ENCODE measurements at places on chromosomes 6 and 20.

DNA sequence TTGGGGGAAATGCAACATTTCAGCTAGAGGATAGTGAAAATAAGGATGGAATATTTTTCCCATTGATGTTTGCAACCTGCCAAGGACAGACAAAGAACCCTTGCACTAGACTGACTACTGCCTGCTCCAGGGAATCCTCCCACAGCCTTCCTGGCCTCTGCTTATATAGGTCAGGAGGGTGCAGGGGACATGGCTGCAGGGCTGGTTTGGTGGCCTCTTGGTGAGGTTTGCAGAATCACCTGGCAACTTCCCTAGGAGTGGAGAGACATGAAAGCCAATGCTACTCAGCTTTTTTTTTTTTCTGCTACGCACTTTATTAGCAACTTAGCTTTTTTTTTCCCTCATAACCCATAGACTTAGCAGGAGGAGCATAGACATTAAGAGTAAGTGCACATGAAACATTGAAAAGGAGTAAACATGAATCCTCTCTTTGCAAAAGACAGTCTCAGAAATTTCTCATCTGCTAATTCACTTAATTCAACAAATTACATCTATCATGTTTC, 39.8 kb upstream of the CDYL start:
- no peak for DNase-seq

- DNase-seq, result no peak
These were observed 93.6 kb downstream of the NCR2 start for GRCh38 chr6:41428996-41429421.

- no peak for DNase-seq
These were observed 162.6 kb downstream of the CARMIL1 start for GRCh38 chr6:25441663-25442270.

DNA sequence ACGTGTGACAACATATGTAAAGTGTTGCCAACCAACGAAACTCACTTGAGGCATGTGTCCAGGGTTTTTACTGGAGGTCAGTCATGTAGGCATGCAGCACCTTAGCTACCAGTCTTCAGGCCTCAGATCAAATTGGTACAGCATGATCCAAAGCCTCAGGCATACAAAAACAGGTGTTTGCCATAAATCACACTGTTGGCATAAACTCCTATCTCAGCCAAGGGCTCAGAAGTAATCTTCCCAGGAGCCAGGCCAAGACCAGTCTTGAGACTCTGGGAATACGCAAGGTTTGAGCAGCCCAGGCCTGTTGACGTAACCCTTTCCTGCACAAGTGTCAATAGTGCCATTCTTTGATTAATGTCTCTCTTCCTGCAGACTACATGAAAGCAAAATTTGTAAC, 163.5 kb downstream of the PRL start:
- no peak for DNase-seq

- DNase-seq, result no peak
These were observed 212.9 kb downstream of the TFAP2C start for GRCh38 chr20:56842056-56842455.

DNA sequence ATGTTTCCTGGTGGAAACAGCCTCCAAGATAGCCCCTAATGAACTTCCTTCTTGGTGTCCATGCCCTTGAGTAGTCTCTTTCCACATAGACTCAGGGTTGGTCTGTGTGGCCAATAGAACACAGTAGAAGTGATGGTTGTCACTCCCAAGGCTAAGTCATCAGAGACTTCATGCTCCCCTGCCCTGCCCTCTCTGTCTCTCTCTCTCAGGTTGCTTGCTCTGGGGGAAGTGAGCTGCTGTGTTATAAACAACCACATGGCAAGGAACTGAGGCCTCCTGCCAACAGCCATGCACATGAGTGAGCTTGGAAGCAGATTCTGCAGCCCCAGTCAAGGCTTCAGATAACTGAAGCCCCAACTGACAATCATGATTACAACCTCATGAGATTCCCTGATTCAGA, 85.3 kb upstream of the SLC22A16 start:
- no peak for DNase-seq

DNA sequence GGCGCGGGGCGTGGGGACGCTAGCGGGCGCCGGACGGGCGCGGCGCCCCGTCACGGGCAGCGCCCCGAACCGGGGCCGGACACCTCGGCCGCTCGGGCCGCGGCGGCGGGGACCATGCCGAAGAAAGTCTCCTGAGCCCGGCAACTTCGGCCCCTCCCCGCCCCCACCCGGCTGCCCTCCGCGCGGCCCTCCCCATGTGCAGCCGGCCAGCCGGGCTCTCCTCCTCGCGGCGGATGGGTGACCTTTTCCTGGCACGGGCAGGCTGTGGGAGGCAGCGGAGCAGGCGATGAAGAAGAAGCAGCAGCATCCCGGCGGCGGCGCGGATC, 278 bp downstream of the UST start:
- DNase-seq, result no peak

- no peak for DNase-seq
These were observed 13.4 kb upstream of the MAPRE1 start for GRCh38 chr20:32806356-32806755.

DNA sequence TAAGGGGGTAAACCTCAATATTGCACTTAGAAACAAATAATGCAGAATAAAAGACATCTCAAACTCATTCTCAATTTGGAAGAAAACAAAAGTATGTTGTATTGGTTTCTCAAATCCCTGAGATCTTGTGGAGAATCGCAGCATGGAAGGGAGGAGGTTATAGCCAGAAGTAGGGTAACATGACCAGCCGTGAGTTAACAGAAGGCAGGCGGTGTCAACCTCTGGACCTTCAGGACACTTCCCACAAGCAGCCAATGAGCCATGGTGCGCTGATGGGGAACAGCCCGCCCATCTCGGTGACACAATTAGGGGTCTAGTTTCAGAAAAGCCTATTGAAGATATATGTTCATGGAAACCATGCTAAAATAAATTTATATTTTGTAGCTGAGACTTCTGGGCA, 98.4 kb downstream of the ALDH8A1 start:
- DNase-seq, result no peak

GRCh38 chr20:50915424-50915823, 15.8 kb downstream of the ADNP start:
- DNase-seq, result no peak

GRCh38 chr20:53657732-53658131, 64.1 kb upstream of the ZNF217 start:
- DNase-seq, result no peak

DNA sequence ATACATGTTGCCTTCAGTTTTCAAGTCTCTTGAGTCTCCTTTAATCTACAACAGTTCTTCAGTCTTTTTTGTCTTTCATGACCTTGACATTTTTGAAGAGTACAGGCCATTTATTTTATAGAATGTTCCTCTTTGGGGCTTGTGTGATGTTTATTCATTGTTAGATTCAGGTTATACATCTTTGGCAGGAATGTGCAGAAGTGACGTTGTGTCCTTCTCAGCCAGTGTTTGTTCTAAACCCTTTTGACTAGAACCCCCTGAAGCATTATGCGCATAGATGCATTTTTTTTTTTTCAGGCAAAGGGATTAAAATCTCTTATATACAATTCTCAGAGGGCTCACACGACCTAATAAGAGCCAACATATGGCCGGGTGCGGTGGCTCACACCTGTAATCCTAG, 11.2 kb upstream of the NCOA5 start:
- no peak for DNase-seq

DNA sequence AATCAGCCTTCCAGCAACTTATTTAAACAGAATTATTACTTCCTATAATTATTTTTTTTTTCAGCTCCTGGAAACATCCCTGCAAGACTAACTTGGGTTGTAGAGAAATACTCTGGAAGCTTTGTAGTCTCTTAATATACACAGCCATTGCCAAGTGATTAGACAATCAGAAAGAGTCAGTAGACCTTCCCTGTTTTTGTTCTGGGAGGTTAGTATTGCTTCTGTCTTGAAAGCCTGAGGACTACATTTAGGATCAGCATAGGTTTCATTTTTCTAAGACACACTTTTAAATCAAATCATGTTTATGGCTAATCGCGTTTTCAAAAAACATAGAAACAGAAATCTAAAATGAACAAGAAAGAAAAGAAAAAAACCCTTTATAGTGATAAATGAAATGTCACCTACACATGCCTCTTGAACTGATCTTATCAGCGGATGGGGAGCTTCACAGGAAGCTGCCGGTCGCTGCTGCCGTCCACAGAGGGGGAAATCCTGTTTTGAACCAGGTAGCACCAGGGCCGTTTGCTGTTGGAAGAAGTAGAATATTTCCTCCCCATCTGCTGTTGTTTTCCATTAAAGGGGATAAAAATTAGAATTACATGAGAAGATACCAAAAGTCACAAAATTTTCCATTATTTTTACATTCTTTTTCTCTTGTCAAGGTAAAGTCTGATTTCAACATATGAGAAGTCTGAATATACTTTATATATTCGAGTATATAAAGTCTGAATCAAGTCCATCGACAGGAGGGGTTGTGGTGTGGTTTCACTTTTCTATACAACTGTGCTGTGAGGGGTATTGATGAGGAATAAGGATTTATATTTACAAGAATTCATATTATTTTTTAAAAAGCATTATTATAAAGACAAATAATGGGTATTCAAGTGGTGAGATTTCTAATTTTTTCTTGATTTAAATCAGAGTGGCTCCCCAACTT, 94.6 kb downstream of the ARMC2 start:
- no peak for DNase-seq

All from NCI-H187 treated with DMSO at 0.1 percent for 48 hours (cell line).